ENCODE measurements at places on chromosomes 4 and X.

DNA sequence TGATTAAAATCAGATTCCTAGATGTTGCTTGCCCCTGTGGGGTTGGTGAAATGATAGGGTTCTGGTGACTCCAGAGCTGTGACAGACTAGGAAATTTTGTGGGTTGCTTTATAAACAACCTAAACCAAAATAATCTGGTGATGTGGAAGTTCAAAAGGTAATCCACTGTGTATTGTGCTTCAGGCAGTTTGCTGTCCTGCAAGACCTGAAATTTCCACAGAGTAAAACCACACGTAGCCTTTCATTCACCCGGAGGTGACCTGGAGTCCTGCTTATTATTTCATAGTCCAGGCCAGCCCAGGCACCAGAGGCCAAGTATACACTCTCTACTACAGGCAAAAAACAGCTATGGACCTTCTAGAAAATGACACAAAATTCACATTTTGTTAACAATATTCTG is 114.6 kb upstream of the CBR4 start:
- no peak for DNase-seq

GRCh38 chr4:73703320-73703719 is 37.0 kb upstream of the CXCL8 start:
- no peak for DNase-seq

- no peak for DNase-seq
These were observed 192.0 kb upstream of the HAND2 start for GRCh38 chr4:173722075-173722474.

DNA sequence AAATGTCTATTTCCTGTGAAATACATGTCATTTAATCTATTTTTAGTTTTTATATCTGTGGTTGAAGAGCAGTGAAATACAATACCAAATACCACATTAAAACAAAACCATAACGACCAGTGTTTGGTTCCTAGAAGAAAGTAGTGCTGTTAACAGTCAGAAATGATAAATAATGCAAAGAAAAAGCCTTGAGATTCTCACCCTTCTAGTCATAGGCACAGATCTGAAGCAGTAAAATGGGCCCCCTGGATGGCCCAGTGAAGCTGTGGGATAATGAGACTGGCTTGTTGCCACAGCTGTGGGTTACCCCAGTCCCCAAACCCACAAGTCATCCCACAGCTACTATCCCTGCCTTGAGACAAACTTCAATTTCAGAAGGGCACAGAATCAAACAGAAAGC is 137.3 kb upstream of the RPL34 start:
- no peak for DNase-seq

- no peak for DNase-seq
These were observed 121.9 kb downstream of the KCTD8 start for GRCh38 chr4:44326741-44327140.

DNA sequence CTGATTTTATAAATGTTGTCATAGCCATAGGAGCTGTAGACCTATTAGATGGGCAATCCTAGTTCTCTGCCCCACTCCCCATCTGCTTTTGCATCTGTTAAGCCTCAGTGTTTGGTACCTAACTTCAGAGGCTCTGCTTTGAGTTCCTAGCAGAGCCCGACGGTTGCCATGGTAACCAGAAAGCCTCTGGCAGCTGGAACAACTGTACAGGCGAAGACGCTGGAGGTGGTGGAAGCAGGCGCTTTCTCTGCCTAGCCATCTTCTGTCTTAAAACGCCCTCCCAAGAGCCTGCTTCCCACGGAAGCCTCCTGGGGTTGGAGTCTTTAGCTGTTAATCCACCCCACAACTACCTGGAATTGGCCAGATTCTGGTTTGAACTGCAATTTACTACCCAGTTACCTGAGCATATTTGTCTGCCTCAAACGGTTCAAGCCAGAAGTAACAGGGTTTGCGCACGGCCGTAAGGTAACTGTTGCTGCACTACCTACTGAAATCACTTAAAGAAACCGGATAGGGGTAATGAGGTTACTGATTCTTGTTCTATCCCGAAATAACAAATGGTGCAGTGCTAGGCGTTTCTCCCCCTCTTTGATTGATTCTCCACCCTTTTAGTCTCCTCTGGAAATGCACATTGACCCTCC is 1.0 kb upstream of the GABRG1 start:
- DNase-seq, result no peak

DNA sequence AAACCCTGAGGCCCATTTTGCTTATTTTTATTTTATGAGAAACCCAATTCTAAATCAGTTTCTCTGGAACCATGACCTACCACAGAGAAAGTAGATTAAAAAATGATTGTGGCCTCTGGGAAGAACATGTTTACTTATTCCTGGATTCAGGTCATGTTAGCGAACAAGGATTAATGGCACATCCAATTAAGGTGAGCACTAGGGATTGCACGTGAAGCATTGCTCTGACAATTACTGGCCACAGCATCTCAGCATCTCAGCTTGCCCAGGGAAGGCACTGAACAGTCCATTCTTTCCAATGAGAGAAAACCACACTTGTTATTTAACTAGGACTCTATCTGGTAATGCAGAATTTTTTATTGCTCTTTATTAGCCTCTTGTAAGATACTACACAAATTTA is 119.8 kb downstream of the ZNF330 start:
- DNase-seq, result no peak

DNA sequence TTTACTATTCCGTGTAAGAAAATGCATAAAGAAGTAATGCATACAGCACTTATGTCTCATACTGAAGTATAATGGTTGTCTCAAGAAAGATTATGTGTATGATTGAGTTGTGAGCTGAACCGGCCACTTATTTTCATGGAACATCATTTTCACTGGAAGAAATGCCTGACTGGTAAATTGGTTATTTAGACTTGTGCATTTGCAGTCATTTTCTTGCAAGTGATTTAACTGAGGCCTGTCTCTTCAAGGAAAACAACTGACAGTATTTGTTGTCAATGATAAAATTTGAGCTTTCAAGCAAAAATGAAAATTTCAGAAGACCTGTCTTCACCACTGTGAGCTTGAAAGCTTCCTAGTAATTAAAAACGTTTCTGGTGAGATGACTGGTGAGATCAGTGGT is 62.7 kb upstream of the RPS6KA3 start:
- no peak for DNase-seq

- DNase-seq, result no peak
These were observed 131.3 kb downstream of the PJA1 start for GRCh38 chrX:69033936-69034335.
